Left kidney (tissue), 8 donors: ENCODE measurements at places on chromosomes 6 and 20. TPM values are rescaled to one million over a fixed set of nuclear protein-coding genes. Genes with fewer than 3 reads are reported as not detected.

Gene CRISP2
- polyA plus RNA-seq = 0.20 TPM

Gene BTBD3
- polyA plus RNA-seq = 88.5 TPM

Gene WFDC11
- polyA plus RNA-seq = not detected

Gene ATXN1
- polyA plus RNA-seq = 23.6 TPM

Gene FERMT1
- 5.4 TPM for polyA plus RNA-seq

Gene PYGB
- 47.0 TPM for polyA plus RNA-seq

Gene ZNF391
- polyA plus RNA-seq = 13.5 TPM

Gene BMP2
- polyA plus RNA-seq = 19.4 TPM

Gene SPATS1
- polyA plus RNA-seq = not detected

Gene ACSS2
- polyA plus RNA-seq = 46.0 TPM

Gene PRICKLE4
- 6.8 TPM for polyA plus RNA-seq

Gene PHF10
- 132 TPM for polyA plus RNA-seq

Gene LAMA2
- polyA plus RNA-seq = 40.1 TPM

Gene HLA-DOA
- polyA plus RNA-seq = 5.9 TPM

Gene TMEM200A
- polyA plus RNA-seq = 27.8 TPM

Gene ENPP3
- polyA plus RNA-seq = 13.0 TPM

Gene SLC22A23
- 12.8 TPM for polyA plus RNA-seq

Gene OR2B6
- not detected for polyA plus RNA-seq

Gene KCNQ5
- 0.23 TPM for polyA plus RNA-seq

Gene SMIM29
- polyA plus RNA-seq = 9.5 TPM

Gene PLAGL1
- polyA plus RNA-seq = 124 TPM

Gene BCAS1
- polyA plus RNA-seq = 4.2 TPM

Gene FOXA2
- polyA plus RNA-seq = not detected

Gene IL17F
- 0.40 TPM for polyA plus RNA-seq

Gene OPRL1
- polyA plus RNA-seq = 1.1 TPM

Gene CRISP3
- polyA plus RNA-seq = not detected

Gene PGC
- not detected for polyA plus RNA-seq

Gene RNF182
- 2.8 TPM for polyA plus RNA-seq

Gene COX7A2
- 249 TPM for polyA plus RNA-seq

Gene SRMS
- polyA plus RNA-seq = not detected

Gene ZBTB46
- 16.7 TPM for polyA plus RNA-seq

Gene PPP1R14C
- polyA plus RNA-seq = 21.6 TPM

Gene NKAIN2
- polyA plus RNA-seq = 20.6 TPM

Gene FOXC1
- 81.3 TPM for polyA plus RNA-seq
